HL-60 (cell line): ENCODE measurements at places on chromosomes 2 and 18.

- DNase-seq, result no peak
These were observed 401.1 kb upstream of the LRATD1 start for GRCh38 chr2:14231391-14231898.

- DNase-seq, result no peak
These were observed 18.7 kb downstream of the SS18 start for GRCh38 chr18:26071725-26072124.

- DNase-seq, result no peak
These were observed 39.4 kb downstream of the GORASP2 start for GRCh38 chr2:170968205-170969003.

GRCh38 chr2:26922405-26923188 is 47.8 kb upstream of the MAPRE3 start:
- peak; percentile 77 for DNase-seq

- DNase-seq, result no peak
These were observed 65.4 kb downstream of the CCDC85A start for GRCh38 chr2:56248965-56249742.

GRCh38 chr2:133171393-133172004 is 396.8 kb downstream of the NCKAP5 start:
- peak; percentile 25 for DNase-seq

DNA sequence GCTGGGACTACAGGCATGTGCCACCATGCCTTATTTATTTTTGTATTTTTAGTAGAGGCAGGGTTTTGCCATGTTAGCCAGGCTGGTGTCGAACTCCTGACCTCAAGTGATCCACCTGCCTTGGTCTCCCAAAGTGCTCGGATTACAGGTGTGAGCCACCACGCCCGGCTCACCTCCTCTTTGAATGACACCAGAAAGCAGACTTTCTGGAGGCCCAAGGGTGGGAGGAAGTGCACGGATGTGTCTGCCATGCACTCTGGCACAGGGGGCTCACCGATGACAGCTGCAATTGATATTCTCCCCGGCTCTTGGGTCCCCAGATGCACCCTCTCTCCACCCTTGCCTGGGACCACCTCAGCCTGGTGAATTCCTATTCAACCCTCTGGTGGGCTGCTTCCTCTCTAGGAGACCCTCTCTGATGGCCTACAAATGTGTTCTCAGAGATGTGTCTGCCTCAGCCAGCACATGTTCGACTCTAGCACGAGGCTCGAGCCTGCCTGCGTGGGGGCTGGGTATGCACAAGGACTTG is 87.3 kb downstream of the SEPTIN10 start:
- no peak for DNase-seq

DNA sequence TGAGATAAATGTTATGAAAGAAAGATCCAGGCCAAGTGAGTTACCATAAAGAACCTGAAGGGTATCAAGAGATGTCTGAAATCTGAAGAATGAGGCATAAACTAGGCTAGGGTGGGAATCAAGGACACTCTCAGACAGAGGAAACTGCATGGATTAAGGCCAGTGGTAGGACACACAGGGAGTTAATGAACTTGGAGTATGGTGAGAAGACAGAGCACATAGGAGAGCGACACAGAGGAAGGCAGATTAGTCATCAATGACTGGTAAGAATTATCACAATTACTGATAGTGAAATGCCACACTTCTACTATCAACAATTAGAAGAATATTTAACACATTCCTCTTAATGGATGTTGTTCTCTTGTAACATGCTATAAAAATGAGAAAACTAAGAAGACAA is 76.9 kb downstream of the TTC21B start:
- DNase-seq, result no peak

GRCh38 chr2:112876257-112876970 is 34.6 kb upstream of the IL37 start:
- DNase-seq, result no peak

GRCh38 chr2:148540022-148540421 is 104.5 kb upstream of the EPC2 start:
- DNase-seq, result no peak

DNA sequence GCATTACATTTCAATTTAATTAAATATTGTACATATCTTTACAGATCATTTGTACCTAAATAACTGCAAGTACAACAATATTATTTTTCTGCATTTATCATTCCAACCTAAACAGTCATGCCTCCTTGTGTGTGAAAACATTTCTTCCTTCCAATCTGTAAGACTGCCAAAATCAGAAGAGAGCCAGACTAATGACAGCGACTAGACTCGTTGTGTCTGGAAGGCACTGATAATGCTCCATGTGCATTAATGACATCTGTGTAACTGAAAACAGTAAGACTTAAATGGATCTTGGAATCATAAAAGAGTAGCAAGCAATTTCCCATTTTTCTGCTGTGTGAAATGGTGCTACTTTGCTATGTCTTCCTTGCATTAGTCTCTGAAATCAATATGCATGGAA is 278.0 kb upstream of the DSEL start:
- no peak for DNase-seq

GRCh38 chr18:26869640-26870039 is 4.1 kb upstream of the AQP4 start:
- no peak for DNase-seq

GRCh38 chr2:25041307-25041927 is 459 bp upstream of the EFR3B start:
- peak; percentile 11 for DNase-seq

- no peak for DNase-seq
These were observed 290.6 kb downstream of the AFF3 start for GRCh38 chr2:99851811-99852210.

GRCh38 chr2:96977631-96978195 is 8.7 kb downstream of the FAM178B start:
- no peak for DNase-seq

DNA sequence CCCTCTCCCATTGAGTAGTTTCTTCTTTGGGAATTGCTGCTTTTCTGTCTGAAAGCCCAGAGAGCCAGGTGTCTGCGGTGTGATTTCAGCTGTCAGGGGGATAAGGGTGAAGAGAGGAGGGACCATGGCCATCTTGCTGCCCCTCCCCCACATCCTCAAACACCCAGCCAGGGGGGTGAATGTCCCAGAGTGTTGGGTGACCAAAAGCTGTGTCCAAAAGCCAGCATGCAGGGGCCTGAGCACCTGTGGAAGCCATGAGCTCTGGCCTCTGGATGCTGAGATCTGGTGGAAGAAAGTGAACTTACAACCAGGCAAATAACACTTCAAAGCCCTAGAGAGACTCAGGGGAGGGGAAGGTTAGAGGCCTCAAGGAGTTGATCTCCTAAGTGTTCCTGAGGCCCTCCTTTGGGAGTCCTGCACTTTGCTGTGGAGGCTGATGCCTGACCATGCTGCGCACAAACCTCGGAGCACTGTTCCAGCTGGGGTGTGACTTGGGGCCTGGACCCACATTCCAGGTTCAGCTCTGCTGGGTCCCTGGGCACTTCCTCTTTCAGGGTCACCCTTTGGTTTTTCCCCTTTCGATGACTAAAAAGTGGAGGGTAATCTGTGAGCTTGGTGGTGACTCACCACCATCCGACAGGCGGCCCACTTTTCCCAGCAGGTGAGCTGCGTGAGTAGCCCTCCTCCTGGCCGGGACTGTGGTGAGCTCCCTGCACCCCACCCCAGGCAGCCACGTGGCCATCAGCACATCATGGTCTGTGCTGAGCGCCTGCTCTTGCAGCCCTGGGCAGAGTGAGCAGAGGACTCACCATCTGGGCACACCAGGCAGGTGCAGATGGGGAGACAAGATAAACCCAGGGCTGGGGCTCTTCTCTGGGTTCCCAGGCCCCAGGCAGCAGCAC is 66.8 kb upstream of the FOSL2 start:
- no peak for DNase-seq

DNA sequence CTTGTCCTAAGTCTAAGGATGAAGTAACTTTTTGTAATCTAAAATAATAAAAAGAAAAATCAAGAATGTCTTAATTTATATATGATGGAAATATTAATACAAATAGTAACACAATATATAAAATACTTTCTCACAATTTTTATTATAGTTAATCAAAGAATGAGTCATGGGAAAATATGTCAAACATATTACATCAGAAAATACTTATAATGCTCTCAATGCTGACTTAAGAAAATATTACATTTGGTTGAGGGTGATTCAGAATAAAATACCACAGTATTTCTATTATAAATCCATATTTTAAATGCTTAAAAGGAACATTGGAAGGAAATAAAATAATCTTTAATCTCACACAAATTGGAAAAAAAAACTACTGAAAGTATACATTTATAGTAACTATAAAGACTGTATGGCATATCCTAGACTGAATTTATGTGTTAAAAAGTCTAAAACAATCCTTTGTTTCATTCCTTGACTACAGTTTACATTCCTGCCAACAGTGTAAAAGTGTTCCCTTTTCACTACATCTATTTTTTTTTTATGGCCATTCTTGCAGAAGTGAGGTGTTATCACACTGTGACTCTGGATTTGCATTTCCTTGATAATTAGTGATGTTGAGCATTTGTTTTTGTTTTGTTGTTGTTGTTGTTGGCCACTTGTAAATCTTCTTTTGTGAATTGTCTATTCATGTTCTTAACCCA is 1573.5 kb upstream of the ACVR2A start:
- DNase-seq, result no peak

DNA sequence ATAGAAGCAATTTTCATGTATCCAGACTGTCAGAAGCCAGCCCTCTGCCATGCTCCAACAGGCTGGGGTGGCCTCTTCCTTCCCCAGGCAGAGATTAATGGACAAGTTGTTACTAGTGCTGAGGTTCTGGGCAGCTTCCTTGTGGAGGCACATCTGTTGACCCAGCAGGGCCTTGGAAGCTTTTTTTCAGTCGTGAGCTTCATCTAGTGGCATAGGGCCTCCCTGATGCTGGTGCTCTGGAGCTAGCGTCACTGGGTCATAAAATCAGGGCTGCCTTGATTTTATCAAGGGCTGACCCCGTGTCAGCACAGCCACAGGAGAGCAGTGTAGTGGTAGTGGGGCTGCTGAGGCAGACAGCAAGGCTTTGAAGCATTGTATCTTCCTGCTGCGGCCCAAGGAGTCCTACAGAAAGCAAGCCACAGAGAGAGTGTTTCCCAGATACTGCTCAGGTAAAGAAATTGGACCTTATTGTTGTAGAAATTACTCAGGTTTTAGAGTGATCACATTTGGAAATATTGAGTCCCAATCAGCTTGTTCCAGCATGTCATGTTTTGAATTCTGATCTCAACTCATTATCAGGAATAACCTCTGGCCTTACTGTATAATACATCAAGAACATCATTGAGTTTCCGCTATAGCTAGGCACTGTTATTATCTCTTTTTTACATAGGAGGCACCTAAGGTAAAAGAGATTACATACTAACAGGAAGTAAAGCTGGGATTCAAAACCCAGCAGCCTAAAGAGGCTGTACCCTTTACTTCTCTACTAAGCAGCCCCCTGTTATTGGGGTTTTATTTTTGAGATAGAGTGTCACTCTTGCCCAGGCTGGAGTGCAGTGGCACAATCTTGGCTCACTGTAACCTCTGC is 92.3 kb upstream of the ALPP start:
- DNase-seq, result no peak

- DNase-seq, result no peak
These were observed 43.6 kb upstream of the SLC14A2 start for GRCh38 chr18:45571714-45572113.

DNA sequence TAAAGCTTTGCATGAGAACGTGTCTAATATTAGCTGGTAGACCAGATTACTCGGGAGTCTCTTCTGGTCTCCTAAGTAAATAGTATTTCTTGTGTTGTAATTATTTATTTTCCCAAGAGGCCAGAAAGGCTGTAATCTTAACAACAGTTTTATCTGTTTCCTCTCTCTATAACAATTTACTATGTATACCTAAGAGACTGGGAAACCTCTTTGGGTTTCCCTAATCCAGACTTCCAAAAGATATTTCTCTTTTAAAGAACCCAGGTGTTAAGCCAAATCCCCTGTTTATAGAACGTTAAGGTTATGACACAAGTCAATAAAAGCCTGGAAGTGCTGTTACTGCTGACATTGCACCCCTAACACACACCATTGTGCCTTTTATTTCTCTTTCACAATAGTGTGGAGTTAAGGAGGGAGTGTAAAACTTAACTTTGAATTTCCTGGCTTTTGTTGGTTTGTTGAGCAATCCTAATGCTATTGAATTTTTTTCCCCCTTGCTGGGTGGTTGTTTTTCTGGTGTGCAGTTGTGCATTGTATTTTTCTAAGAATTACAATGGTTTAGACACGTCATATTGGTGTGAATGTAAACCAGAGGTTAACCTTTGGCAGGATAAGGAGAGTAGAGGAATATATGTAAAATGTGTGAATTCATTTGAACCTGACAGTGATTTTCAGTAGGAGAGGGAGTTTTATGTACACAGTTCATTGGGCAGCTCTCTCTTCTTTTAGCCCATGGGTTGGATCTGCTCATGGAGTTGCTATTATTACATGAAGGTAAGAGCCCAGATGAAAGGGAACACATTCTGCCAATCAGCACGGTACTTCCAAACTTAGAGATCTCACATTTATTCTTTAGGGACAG is 192.8 kb downstream of the MTX2 start:
- no peak for DNase-seq

DNA sequence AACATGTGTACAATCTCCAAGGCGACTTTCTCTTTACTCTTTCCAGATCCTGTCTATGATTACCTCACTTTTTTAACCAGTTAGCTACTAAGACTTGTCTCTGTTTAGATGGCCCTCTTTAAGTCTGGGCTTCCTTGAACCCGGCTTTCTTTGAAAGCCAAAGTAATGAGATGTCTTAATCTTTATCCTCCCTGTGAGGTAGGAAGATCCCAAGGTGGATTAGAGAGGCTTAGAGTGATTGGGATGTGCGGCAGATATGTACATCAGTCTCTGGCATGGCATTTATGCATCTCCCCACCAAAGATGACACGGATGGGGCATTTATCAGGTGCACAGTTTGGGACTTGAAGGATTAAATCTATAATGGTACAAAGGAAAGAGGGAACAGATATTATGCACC is 186.3 kb downstream of the FSHR start:
- no peak for DNase-seq

DNA sequence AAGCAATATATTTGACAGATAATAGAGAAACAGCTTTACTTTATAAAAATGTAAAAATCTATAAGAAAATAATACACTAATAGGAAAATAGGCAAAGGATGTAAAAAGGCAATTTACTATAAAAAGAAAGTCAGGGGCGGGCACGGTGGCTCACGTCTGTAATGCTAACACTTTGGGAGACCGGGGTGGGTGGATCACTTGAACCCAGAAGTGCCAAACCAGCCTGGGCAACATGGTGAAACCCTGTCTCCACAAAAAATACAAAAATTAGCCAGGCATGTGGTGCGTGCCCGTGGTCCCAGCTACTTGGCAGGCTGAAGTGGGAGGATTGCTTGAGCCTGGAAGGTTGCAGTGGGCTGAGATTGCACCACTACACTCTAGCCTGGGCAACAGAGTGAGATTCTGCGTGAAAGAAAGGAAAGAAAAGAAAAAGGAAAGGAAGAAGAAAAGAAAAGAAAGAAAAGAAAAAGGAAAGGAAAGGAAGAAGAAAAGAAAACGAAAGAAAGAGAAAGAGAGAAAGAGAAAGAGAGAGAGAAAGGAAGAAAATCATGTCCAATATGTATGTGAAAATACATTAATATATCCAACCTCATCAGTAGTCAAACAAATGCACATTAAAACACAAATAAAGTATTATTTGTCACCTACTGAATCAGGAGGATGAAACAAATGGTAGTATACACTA is 65.1 kb downstream of the ADD2 start:
- no peak for DNase-seq
